T-helper 9 cell (primary cell): ENCODE measurements at places on chromosomes 2 and 18.

- no peak for DNase-seq
These were observed 118.2 kb upstream of the COPS8 start for GRCh38 chr2:236967499-236967783.

DNA sequence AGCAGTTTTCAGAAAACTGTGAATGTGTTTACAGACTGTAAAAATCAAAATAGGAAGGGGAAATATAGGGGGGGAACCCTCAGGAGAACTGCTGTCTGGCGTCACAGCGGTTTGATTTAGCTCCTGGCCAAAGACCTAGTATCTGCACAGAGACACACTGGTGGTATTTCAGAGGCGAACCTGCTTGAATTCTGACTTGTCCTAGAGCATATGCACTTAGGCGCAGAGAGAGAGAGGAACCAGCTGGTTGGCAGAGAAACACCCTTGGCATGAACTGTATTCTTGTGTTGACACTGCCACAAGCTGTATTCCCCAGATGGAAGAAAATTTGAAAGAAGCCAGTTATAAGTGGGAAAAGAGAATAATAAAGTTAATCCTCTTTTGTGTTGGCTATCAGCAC lies 506.5 kb upstream of the NRP2 start:
- no peak for DNase-seq

DNA sequence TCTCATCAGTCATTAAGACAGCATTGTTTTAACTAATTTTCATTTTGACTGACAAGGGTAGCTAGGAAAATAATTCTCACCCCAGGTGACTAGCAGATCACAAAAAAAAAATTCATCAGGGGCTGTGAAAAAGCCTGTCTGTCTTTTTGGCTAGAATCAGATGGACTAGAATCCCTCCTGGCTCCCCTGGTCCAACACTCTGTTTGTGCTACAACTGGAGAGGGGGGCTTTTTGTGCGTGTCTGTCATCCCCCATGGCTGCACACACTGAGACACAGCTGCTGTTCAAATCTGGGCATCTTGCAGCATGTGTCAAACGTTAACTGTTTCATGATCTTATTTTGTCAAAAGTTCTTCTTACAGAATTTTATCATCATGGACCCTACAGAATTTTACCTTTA lies 51.2 kb downstream of the KIAA2012 start:
- DNase-seq, result no peak

DNA sequence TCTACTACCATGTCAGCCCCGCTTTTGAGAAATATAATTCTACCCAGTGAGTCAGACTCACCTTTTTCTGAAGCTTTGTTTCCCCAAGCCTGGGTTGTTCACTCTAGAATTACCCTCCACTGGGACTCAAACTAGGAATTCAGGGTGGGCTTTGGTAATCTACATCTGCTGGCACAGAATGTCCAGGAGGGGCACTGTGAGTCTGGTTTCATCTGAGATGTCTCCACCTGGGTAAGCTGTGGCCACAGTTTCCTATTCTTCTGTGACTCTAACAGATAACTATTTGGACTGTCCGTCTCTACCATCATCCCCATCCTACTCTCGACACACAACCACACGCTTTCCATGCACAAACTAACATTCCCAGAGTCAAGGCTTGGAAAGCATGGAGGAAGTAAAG lies 457.2 kb downstream of the STK39 start:
- DNase-seq, result no peak

DNA sequence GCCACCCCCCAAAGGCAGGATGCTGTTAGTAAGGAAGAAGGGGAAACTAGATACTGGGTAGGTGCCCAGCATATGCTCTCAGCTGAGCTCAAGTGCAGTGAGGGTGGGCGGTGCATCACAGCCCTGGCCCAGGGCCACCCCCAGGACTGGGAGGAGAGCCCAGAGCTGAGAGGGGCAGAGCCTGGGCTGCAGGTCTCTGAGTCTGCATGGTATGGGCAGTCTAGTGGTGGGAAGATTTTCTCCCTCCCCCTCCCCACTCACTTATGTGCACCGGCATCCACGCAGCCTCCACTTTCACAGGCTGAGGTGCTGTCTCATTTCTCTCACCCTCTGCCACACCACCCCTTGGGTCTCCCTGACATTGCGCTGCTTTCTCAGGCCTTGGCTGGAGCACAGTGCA lies 48.5 kb upstream of the CAB39 start:
- no peak for DNase-seq

- DNase-seq, result no peak
These were observed 128.1 kb upstream of the AQP4 start for GRCh38 chr18:26993568-26993967.

- DNase-seq, result no peak
These were observed 50.3 kb upstream of the APCDD1 start for GRCh38 chr18:10404168-10404567.

GRCh38 chr18:32264401-32264800 lies 74.6 kb downstream of the MEP1B start:
- no peak for DNase-seq

GRCh38 chr18:213505-213904 lies 54.3 kb downstream of the THOC1 start:
- no peak for DNase-seq

- no peak for DNase-seq
These were observed 364.5 kb upstream of the CDH2 start for GRCh38 chr18:28541276-28541930.

GRCh38 chr2:236536727-236537398 lies 32.8 kb upstream of the ACKR3 start:
- DNase-seq, result peak; percentile 46

- DNase-seq, result no peak
These were observed 1331.9 kb downstream of the DPP10 start for GRCh38 chr2:115774361-115774760.

DNA sequence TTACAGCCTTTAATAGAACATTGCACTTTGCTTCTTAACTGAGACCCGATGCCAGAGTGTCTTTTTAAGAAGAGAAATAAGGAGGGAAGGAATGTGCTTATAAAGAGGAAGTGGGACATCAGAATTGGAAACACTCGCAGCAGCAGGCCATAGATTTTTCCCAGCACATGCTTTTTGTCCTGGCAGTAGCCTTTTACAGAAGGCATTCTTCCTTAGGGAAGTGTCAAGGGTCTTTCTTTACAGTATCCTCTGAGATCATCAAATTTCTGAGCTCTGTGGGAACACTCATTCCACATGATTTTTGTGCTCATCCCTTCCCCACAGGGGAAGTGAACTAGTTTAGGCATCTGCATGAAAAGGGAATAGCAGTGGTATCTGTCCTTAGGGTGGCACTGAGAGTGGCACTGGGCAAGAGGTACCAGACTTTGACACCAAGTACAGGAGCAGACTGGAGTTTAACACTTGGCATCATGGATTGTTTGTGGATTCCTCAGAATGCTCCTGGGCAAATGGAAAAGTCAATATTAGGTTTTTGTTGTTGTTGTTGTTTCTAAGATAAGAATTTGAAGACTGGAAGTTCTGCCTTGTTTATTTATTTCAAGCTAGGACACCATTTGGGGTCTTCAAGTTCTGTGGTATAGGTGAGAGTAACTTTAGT lies 4.1 kb downstream of the MYO1B start:
- no peak for DNase-seq

DNA sequence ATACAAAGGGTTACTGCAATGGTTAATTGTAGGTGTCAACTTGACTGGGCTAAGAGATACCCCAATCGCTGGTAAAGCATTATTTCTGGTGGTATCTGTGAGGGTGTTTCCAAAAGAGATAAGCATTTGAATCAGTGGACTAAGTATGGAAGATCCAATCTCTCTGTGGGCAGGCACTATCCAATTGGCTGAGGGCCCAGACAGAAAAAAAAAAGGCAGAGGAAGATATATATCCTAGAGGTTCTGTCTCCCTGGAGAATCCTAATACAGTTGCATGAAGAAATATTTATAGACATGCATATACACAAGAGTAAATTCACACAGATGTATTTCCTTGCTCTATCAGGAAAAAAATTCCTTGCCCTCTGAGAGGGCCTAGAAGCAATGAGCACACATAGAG lies 43.9 kb downstream of the TBC1D8 start:
- no peak for DNase-seq

DNA sequence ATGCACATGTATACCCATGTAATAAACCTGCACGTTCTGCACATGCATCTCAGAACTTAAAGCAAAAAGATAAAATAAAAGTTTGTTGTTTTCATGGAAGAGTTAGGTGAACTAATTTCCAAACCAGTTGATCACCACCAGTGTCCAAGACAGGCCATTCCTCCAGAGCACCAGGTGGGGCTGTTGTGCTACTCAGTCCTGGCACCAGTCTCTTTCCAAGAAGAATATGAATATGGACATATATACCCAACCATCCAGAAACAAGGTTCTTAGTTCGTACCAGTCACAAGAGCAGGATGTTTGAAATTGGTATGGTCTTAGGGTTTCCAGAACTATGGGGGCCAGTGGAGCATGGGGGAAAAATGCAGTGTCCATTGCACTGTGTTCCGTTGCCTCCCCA lies 17.2 kb upstream of the TNP1 start:
- DNase-seq, result no peak

- DNase-seq, result no peak
These were observed 5.5 kb downstream of the ATP6V1B1 start for GRCh38 chr2:70941186-70941585.

- peak; percentile 4 for DNase-seq
These were observed 36.2 kb downstream of the EIF2AK3 start for GRCh38 chr2:88590998-88591613.

- no peak for DNase-seq
These were observed 328 bp downstream of the EGR4 start for GRCh38 chr2:73292906-73293533.

DNA sequence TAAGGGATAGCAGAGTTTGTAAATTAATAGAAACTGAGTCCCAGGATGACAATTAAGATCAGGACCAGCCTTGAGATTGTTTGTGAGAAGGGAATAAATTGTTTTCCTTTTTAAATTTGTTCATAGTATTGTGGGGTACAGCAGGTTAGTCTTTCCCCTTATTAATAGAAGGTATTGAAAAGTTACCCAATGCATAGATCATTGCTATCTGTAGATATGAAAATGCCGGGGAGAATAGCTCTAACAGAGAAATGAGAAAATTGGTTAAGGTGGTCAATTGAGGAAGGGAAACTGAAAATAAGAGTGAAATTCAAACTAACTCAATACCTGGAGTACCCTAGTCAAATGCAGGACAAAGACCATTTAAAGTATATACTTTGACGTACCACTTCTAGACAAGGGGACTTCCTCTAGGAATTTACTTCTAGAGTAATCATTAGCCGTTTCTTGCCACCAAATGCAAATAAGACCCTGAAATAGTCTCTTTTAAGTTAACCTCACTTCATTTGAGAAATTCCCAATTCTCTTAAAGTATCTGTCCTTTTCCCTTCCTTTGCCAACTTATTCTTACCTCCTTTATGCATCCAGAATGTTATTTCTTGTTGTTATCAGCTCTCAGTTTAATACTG lies 1224.4 kb upstream of the LRRTM1 start:
- DNase-seq, result no peak

GRCh38 chr2:47007826-47008225 lies 92.2 kb upstream of the MCFD2 start:
- no peak for DNase-seq

DNA sequence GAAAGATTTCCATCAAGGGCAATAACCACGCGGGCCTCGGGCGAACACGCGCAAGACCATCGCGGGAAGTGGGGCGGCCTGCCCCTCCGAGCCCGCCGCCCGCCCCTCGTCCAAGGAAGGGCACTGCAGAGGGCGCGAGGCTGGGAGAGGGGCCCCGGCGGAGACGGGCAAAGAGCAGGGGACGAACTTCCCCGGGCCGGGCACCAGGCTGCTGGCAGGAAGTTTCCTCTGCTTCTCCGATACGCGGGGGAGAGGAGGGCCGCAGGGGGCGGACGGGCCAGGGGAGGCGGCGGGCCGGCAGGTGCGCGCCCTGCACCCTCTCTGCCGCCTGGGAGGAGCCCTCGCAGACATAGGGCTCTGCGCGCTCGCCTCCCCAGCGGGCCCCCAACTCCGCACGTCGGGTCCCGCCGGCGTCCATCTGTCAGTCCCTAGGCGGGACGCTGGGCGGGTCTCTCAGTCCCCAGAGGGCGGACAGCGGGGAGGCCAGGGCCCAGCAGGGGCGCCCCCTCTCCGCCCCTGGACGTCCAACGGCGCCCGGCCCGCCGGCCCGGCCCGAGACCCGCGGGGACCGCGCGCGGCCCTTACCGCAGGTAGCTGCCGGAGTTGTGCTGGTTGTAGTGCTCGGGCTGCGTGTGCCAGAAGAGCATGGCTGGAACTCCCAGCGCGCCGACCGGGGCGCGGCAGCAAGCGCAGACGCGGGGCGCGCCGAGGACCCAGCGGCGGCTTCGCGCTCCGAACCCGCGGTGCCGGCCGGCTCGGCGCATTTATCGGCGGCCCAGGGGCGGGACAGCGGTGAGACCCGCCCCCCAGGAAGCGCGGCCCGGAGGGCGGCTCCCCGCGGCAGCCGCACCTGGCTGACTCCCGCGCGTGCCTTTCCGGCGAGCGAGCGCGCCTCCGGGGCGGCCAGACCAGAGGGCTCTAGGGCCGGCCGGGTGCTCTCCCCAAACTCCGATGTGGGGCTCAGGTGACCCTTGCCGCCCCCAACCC lies at the start of gene TFCP2L1:
TSS of gene TFCP2L1 (minus strand) at position 740 of the 987 bp plus-strand sequence. CDS start at position 647, 93 bp downstream.
- DNase-seq, result no peak

- no peak for DNase-seq
These were observed 133.3 kb downstream of the CDH2 start for GRCh38 chr18:28043631-28044030.

DNA sequence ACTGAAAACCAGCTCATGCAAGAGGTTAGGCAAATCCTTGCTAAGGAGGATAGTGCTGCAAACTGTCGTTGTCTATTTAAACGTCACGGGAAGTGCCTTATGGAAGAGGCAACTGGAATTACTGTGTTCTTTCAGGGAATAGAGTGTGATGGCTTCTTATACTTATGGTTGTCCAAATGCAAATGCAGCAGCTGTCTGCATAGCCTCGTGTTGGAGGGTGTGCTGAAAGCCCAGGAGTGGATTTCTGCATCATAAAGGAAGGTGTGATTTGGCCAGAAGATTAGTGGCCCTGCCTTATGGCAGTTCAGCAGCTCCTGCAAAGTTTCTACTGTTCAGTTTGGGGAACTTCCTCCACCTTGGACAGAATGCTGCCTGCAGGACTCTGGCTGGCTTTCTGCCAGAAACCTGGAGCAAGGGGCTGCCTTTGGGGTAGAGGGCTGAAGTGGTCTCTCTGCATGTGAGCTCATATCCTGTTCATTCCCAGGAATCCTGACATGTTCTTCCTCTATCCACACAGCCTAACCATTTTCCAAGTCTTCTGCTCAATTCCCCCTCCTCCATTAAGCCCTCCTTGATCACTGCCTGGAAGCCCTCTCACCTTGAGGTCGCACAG lies 321.2 kb upstream of the CXCR4 start:
- no peak for DNase-seq

DNA sequence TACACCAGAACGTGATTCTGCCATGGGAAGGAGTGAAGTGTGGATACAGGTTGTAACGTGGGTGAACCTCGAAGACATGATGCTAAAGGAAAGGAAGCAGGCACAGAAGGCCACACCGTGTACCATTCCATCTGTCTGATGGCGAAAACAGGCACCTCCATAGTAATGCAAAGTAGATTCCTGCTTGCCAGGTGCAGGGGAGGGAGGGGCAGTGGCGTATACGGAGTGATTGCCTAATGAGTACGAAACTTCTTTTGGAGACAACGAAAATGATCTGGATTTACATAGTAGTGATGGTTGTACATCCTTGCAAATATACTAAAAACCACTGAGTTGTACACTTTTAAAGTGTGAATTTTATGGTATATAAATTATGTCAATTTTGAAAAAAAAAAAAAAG lies 106.7 kb downstream of the GBX2 start:
- no peak for DNase-seq
